ENCODE measurements at places on chromosomes 11 and 22. TPM values are rescaled to one million over a fixed set of nuclear protein-coding genes. Genes with fewer than 3 reads are reported as not detected.

MLC1 gene
- total RNA-seq = 114 TPM

TYR gene
- total RNA-seq = not detected

GNAZ gene
- 84.5 TPM for total RNA-seq

DEAF1 gene
- 142 TPM for total RNA-seq

RTCB gene
- 62.0 TPM for total RNA-seq

RIMBP3B gene
- total RNA-seq = 1.1 TPM

ZFPL1 gene
- 37.4 TPM for total RNA-seq
